ENCODE measurements at places on chromosomes 1 and 21.

DNA sequence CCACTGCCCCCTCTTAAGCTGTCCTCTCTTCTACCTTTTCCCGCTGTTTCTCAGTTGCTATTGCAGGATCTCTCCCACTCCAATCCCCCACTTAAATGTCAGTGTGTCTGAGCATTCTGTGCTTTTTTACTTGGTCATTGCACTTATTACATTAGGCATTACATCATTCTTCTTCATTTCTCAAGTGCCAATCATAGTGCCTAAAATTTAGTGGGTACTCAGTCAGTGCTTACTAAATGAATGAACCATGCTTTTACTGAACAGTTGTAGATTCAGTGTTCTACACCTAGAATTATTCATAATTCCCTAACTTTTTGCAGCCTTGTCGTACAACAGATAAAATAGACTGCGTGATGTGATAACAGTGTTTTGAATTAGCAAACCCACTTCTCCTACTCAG is 19.4 kb downstream of the ARMH1 start:
- DNase-seq: no peak

GRCh38 chr1:209651138-209651587 is 1.1 kb downstream of the LAMB3 start:
- DNase-seq: no peak

DNA sequence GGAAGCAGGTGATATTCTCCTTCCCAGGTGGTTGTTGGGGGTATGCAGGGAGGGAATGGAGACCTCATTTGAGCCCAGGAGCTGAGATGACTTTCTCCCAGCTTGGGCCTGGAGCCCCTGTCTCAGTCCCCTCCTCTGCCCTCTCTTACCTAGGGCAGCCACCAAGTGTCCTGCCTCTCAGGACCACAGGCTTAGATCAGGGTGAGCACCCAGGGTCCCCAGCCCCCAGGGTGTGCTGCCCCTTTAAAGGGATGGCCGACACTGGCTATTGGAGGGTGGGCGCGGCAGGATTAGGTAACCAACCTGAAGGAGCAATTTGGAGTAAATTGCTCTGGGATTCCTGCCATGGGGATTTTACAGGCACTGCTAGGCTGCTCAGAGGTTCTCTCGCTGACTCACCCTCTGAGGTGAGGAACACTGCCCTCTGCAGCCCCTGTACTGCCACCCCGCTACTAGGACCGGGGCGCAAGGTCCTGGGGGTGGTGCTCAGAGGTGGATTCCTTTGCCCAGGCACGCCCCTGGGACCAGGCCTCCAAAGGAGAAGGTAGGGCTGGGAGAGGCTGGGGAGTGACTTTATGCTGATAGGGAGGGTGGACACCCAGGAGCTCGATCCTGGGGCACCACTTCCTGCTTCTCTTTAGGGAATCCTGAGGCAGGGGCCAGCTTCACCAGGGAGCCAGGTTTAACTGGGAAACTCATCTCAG is 1.5 kb downstream of the RPS6KA1 start:
- DNase-seq: no peak

- DNase-seq: no peak
These were observed at the start of gene RORC for GRCh38 chr1:151831605-151832004. RORC (minus strand) TSS chr1:151831802; CDS start chr1:151831764, 38 bp downstream.

DNA sequence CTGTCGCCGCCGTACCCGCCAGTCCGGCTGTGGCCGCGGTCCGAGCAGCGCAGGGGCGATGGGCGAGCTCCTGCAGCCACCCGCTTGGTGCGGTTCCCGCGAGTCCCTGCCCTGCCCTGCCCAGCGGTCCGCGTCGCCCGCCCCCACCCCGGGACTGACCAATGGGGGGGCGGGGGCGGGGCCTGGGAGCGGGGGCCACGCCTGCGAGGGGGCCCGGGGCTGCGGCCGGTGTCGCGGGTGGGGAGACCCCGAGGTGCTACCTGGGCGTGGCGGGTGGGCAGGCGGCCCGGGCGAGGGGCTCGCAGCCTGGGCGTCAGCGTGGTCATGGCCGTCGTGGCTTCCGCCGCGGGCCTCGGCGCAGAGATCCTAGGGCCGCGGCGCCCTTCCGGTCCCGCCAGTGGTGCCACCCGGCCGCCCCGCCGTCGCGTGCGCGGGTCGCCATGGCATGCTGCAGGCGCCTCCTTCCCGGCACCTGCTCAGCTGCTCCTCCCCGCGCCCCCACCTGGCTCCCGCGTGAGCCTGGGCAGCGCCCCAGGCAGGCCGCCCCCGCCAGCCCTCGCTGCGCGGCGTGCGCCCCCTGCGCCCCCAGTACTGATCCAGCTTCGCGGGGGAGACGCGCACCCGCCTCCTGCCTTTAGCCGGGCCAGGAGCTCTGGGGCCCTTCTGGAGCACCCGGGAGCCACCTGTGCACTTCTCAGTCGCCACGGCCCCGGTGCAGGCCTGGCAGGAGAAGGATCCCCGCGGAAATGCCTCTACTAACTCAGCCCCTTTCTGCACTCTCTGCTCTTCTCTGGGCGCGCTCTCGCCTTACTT is at the start of gene BMP8B:
Gene BMP8B, minus strand, starts transcription at position 108 of the 813 bp plus-strand sequence. CDS start 380 bp downstream, outside the sequence.
- no peak for DNase-seq

DNA sequence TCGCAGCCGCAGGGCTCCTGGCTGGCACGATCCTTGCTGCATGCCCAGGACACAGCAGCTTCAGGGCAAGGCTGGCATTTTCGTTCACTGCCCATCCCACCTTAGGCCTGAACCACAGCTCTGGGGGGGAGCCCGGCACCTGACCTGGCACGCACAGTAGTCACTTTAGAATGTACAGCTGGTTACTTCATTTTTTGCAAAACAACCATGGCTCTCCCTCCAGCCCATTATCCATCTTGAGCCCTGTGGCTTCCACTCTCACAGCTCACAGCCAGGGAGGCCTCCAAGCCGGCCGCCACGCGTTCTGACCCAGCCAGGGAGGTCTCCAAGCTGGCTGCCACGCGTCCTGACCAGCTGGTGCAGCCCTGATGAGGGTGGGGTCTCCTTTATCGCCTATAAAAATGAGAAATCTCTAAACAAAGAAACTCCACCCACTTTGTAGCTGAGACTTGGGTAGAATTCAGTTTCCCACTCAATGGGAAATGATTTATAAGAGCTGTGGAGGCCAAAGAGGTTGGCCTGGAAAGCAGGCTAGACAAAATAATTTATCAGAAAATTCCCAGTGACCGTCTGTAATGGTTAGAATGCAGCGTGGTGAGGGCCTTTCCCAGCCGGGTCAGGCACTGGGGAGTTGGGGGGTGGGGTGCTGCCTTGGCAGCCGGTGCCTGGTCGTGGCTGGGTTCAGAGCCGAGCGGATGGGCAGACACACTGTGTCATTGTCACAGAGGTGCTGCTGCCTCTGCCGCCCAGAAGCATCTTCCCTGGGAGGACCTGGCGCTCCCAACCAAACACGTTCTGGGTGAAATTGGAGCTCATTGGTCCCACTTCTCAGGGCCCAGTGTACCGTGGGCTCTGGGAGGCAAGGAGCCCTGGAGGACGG is 54.6 kb upstream of the ACTRT2 start:
- DNase-seq: no peak

DNA sequence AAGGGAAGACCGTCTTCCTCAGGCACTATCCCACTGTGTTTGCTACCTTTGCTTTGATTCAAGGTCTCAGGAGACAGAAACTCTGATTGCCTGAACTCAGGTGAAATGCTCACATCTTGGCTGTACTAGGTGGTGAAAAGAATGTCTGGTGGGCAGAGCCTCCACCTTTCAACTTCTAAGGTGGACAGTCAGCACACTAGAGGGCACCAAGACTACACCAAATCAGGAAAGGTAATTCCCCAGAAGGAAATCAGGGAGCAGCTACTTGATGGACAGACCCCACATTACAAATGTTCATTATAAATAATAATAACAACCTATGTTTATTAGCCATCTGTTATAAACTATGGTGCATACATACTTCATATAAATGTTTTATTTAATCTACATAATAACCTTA is 220.9 kb downstream of the ATG4C start:
- DNase-seq: no peak

- no peak for DNase-seq
These were observed 668.0 kb downstream of the MRPL39 start for GRCh38 chr21:24939291-24939690.

DNA sequence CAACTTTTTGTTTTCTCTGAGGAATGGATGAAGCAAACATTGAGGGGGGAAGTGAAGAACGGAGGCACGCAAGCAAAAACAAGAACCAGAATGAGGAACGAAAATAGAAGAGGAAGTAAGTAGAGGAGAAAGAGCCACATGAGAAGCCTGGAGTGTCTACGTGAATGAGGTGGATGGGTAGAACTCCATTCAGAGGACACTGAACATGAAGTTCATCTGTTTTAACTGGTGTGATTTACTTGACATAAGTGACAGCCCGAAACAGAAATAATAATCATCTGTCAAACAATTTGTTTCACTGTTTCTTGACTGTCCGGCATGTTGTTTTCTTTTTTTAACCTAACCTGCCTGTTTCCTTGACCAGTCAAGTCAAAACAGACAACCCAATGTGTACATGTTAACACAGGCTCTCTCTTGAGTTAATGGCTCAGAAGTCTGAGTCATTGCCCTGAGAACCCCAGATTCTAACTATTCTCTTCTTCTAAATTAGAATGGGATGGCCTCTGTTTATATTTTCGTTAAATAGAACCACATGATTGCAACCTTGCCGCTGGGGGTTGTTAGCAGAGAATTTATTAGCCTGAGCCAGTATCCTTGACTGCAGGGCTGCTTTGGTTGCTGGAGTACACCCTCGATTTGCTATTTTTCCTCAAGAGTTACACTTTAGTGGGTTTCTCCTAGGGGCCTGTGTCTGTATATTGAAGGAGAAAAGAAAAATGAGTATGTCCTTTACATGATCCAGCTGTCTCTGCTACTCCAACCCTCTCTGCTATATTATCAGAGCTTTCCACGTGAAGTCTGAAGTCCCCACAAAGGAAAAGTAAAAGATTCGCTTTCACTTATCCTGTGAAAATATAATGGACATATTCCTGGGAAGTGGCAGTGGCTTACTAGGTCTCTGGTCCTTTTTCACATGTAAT is 151.7 kb downstream of the ZC3H11B start:
- no peak for DNase-seq

- no peak for DNase-seq
These were observed 166.8 kb downstream of the ZNF281 start for GRCh38 chr1:200243042-200243437.

GRCh38 chr1:16015960-16016901 is 1.6 kb downstream of the HSPB7 start:
- no peak for DNase-seq

DNA sequence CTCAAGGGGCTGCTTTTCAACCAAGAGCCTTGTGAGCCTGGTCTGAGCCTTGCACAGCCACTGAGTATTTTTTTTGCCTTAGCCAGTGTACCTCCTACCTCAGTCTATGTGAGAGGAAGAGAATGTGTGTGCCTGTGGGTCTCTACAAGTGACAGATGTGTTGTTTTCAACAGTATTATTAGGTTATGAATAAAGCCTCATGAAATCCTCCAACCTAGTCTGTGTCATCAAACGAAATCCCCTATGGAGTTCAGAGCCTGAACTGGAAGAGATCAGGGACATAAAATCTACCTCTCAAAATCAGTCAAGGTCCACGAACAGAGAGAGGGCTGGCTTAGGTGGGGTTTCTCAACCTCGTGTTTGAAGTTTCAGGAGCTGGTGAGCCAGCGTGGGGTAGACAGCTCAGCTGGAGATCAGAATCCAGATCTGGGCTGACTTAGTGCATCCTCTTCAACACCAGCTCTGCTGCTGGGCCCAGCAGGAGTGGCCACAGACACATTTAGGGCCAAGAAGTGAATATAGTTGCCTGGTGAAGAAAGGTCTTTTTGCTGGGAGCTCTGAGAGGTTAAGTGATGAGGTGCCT is 8.2 kb downstream of the XKR8 start:
- no peak for DNase-seq

DNA sequence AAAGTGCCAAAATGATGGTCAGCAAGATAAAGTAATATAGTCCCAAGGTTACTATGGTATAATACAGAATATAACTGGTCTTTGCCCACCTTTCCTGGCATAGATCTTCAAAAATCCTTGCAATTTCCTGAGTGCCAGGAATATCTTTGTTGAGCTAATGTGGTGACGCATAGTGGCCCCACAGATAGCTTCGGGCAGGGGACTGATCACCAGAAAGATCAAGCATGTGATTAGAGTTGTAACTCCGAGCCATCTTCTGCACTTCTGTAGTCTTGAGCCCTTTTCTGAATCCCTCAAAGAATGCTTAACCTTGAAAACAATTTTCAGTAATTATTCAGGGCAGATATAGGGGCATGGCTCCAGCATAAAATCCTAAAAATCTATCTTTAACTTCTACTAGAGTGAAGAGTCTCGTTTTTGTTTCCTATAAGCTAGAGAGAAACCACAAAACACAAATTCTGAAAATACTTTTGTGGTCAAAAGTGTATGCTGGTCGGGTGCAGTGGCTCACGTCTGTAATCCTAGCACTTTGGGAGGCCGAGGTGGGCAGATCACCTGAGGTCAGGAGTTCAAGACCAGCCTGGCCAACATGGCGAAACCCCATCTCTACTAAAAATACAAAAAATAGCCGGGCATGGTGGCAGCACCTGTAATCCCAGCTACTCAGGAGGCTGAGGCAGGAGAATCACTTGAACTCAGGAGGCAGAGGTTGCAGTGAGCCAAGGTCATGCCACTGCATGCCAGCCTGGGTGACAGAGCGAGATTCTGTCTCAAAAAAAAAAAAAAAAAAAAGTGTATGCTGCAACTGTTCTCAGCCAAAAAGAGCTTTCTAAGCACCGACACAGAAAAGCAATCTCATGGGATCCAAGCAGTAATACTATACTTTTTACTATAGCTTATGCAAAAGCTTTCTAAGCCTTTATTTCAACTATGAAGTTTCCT is 62.8 kb downstream of the NVL start:
- DNase-seq: no peak

- DNase-seq: no peak
These were observed 25.7 kb downstream of the AKNAD1 start for GRCh38 chr1:108831225-108831624.

DNA sequence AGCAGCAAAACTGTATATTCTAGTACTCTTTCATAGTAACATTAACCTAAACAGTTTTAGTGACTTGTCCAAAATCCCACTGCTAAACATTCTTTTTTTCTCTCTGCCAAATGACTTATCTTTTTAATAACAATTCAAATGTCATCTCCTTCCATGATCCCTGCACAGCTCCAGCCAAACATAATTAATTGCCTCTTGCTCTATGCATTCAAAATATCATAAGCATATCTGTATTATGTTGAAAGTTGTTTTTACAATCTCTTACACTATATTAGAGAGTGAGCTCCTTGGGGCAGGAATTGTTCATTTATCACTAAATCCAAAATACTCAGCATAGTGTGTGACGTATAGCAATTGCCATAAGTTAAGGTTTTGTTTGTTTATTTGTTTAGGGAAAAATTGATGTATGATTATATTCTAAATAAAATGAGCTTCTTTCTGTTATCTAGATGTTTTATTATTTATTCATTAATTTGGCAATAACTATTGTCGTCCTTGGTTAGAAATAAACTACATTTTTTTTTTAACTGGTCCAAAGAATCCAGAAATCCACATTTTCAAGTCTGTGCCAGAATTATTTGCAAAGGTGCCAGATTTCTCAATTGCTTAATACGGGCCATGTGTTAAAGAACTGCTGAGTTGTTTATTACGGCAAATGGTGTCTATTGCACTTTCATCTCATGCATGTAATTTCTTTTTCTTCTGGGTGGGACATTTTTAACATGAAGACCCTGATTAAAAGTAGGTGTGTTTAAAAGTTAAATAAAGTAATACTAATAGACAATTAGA is 577.2 kb upstream of the ZRANB2 start:
- DNase-seq: no peak

All from activated naive CD4-positive, alpha-beta T cell (primary cell).